ENCODE measurements at places on chromosomes 12 and 14.
A peak's percentile ranks its signal among the peaks of the same experiment; 100 is the strongest.

GRCh38 chr12:28027947-28028724 lies 55.6 kb upstream of the PTHLH start:
- no peak for ATAC-seq

DNA sequence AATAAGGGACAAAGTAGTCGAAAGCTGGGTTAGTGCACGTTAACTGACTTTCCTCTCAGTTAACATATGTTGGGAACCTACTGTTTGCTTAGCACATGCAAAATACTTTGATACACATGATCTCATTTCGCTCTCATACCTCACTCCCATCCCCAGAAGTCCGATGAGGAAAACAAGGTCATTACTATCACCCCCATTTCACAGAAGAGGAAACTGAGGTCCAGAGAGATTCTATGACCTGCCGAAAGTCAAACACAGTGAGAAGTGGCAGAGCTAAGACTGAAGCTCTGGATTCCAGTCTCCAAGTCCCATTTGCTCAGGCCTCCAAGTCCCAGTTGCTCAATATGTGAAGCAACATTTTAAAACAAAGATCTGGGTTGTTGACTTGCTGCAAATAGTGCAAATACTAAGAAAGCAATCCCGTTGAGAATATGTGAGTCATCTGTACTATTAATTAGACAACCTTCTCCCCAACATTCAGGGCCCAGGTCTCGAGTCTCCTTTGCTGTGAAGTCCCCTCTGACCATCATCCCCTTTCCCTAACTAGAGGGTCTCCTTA lies 170.6 kb upstream of the PWP1 start:
- peak; percentile 34 for ATAC-seq

GRCh38 chr12:92596383-92596782 lies 106.4 kb upstream of the PLEKHG7 start:
- ATAC-seq = peak; percentile 70

- ATAC-seq = no peak
These were observed 182.3 kb downstream of the SYNE2 start for GRCh38 chr14:64035143-64035542.

GRCh38 chr14:99077844-99078236 lies 194.2 kb downstream of the BCL11B start:
- ATAC-seq = no peak

- no peak for ATAC-seq
These were observed 236.8 kb downstream of the ALX1 start for GRCh38 chr12:85516667-85517325.

DNA sequence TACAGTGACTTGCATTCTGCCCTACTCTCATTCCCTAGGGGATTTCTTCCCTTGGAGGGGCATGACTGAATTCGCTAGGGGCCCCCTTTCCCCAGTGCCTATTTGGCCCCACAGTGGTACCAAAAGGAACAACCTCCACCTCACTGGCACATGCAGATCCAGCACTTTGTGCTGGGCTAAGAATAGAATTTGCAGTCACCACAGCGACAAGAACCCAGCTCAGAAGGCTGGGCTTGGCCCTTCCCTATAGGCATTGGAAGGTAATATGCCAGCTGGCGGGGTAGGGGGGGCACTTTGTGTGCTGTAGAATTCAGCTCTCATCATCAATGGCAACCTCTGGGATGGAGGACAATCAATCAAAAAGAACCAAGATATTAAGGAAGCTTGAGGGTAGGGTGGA lies 13.9 kb downstream of the BAZ2A start:
- no peak for ATAC-seq

GRCh38 chr14:72876005-72876709 lies 17.7 kb downstream of the DPF3 start:
- ATAC-seq = no peak

DNA sequence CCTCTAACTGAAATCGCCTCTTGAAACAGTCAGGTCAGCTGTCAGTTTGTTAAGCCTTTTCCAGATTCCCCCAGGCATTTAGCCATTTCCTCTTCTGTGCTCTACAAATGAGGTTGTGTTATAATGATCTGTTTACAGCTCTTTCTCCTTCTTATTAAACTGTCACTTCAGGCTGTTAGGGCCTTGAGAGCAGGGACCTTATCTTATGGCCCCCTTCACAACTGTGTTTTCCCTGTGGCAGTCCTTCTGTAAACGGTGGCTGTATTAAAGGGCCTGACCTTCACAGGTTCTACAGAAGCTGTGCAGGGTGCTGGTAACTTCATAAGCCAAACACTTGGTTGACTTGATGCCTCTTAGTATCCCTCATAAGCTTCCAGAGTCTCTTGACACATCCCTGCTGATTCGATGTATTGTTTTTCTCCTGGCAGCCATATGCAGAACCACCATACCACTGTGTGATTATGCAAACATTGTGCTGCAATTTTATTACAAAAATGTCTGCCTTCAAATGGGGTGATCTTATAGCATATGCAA lies 104.7 kb downstream of the PLEKHA5 start:
- peak; percentile 59 for ATAC-seq
